ENCODE measurements at places on chromosomes 12 and 14.
A peak's percentile ranks its signal among the peaks of the same experiment; 100 is the strongest.

- DNase-seq = no peak
Measured at GRCh38 chr12:29255042-29255441, 106.0 kb downstream of the FAR2 start.

- no peak for DNase-seq
Measured at GRCh38 chr14:93375673-93376156, 28.7 kb downstream of the COX8C start.

GRCh38 chr14:102591372-102591943 lies 991 bp upstream of the RCOR1 start:
- no peak for DNase-seq

GRCh38 chr14:101241807-101242278 lies 319.5 kb upstream of the DIO3 start:
- no peak for DNase-seq

DNA sequence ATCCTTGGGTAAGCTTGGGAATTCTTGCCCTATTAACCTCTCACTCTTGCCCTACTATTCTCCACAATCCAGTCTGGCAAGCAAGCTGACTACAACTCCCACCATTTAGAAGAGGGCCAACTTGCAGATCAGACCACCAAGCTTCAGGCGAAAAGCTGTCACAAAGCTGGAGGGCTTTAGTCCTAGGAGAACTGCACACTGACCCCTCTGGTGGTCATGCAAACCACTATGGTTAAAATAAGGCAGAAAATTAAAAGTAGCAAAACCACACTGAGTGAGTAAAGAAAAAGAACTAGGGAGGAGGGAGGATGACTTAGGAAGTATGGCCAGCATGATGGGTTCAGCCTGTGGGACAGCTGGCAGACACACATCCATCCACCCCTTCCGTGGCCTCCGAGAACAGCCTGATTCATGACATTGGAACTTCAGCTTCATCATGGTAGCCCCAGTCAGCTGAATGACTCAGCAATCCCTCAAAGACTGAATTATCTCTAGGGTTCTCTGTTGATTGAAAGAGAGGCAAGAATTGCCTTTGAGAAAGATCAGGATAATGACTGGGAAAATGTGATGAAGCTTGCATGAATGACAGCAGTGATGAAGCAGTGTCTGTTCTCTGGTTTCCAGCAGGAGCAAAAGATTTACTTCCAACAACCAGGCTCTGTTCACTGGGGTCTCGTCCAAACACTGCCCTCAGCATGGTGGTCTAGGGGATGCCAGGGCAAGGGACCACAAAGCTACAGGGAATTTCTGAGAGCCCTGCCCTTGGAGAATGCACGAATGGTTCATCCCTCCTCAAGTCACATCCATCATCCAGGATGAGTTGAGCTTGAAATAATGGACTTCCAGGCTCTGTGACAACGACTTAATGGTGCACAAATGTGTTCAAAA lies 24.4 kb downstream of the PITPNM2 start:
- no peak for DNase-seq

DNA sequence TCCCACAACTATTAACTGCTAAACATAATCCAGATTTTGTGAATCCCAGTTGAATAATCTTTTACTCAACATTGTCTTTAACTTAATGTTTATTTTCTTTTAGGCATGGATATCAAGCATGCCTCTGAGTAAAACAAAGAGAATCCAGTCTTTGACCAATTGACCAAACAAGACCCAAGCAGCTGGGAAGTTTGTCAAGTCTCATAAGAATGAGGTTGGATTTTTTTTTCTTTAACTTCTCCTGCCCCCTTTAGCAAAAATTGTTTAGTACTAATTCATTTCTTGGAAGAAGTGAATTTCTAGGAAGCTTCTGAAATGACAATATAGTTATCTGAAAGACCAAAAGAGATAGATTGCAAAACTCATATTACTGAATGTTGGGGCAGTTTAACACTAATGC lies 89.9 kb downstream of the OTOGL start:
- no peak for DNase-seq

DNA sequence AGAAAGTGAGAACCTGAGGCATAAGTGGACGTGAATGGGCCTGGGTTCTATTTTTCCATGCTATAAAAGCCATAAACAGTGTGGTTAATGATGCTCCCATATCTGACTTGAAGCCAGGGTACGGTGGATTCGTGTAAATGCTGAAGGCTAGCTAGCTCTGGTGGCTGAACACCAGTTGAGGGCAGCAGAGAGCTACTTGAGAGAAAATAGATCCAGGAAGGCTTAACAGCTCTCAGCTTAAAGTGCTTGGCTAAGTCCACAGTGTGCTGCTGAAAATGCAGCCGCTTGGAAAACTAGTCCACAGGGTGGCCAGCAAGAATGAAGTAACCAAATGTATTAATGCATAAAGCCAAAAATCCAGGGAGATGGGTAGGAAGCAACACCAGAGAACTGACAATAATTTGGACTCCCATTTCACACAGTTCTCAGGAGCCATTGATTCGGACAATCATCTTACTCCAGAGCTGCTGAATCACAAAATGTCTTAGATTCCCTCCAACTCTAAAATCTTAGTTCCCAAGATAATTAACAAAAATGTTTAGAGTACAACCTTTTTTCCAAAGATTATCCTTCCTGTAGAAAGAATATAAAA lies 15.0 kb upstream of the FOXG1 start:
- peak; percentile 80 for DNase-seq

DNA sequence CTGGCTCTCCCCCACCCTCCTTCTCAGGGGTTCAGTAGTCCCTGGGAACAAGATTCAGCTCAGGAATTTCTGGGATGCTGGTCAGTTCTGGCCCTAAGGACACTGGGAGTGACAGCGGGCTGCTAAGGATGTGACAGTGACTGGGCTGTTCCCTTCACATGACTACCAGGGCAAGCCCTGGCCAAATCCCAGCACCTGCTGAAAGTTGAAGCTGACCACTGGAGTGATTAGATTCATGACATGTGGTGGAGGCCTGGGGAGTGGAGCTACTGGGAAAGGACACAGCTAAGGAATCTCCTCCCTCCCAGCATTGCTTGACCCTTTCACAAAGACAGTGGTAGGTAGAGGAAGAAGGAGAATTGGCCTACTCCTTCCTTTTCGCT lies 204.9 kb downstream of the DAD1 start:
- no peak for DNase-seq

- no peak for DNase-seq
Measured at GRCh38 chr14:99576304-99576703, 27.7 kb downstream of the CCDC85C start.

DNA sequence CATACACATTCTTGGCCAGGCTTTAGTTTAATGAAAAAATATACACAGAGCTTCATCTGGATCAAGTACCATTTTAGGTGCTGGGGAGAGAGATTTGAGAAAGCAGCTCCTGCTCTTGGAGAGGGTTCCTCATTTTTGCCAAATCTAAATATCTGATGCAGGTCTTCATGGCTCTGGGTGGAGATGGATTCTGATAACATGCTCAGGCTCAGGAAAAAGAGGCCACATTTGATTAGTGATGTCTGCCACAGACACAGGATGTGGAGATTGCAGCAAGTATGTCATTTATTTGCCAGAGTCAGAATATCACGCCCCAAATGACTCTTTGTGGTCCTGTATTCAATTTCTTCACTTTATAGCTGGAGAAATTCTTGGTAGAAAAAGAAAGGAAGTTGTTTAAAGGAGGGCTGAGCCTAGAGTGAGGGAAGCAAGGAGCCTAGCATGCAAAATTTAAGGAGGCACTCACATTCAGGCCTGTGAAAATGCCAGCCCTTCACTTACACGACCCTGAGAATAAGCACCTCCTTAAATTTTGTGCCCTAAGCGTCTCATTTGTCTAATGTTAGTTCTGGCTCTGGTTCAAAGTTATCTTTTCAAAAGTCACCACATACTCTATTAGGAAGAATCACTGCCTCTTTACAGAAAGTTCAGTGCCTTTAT lies 492.9 kb upstream of the TBX3 start:
- DNase-seq = no peak

DNA sequence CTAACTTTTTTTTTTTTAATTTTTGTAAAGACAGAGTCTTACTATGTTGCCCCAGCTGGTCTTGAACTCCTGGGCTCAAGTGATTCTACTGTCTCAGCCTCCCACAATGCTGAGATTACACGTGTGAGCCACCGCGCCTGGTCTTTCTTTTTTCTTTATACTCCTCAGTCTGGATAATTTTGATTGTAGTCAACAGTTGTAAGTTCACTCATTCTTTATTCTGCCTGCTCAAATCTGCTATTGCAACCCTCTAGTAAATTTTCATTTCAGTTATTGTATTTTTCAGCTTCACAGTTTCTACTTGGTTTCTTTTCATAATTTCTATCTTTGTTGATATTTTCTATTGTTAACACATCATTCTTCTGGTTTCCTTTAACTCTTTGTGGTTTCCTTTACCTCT lies 5.8 kb upstream of the MIS18BP1 start:
- no peak for DNase-seq

DNA sequence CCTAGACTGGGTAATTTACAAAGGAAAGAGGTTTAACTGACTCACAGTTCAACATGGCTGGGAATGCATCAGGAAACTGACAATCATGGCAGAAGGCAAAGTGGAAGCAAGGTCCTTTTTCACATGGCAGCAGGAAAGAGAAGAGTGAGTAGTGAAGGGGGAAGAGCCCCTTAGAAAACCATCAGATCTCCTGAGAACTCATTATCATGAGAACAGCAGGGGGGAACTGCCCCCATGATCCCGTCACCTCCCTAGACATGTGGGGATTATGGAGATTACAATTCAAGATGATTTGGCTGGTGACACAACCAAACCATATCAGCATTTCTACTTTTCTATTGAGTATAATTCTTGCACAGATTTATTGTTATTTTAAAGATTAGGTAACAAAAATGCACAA lies 822.1 kb upstream of the FLRT2 start:
- no peak for DNase-seq

GRCh38 chr12:40248585-40249297 lies 23.9 kb downstream of the LRRK2 start:
- no peak for DNase-seq

All from NCI-H1436 (cell line).